ENCODE measurements at places on chromosomes 3 and 15.

GRCh38 chr3:52122491-52122890, 31.7 kb downstream of the POC1A start:
- no peak for DNase-seq

DNA sequence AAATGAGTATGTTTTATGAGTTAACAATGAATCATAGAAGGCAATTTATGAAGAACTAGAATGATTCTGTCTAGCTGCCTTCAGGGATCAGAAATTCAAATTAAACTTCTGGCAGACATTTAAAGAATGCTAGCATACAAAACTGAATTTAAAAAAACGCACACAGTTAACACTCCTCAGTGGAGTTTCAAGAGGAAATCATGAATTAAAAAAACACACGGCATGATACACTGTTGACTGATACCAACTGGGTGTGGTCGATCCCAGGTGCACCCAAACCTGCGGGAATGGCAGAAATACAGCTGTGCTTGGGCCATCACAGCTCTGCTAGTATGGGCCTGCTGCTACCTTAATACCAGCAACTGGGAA, 526.0 kb downstream of the FOXP1 start:
- no peak for DNase-seq

- DNase-seq, result no peak
Measured at GRCh38 chr3:148881286-148881685, 16.2 kb downstream of the CPA3 start.

- DNase-seq, result no peak
Measured at GRCh38 chr15:78035861-78036476, 41.5 kb downstream of the TBC1D2B start.

DNA sequence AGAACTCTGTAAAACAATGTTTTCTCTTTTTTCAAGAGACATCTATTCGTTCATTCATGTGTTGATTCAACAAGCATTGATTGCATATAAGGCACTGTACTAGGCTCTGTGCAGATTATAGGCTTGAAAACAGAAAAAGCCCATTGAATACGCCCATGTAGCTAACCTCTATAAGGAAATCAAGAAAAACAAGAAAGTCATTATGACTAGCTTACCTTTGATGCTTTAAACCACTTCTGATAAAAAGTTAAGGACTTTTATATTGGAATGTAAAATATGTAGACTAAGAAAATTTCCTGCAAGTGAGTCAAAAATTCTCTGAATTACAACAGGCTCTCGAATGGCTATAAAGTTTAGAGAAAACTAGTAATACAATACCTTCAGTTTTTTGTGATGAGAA, 92.5 kb downstream of the BDH1 start:
- no peak for DNase-seq
